Endothelial cell of umbilical vein (primary cell): ENCODE measurements at places on chromosomes 5 and 9. TPM values are rescaled to one million over a fixed set of nuclear protein-coding genes. Genes with fewer than 3 reads are reported as not detected.

- no peak for DNase-seq
Measured at GRCh38 chr9:112494153-112494552, 7.5 kb downstream of the KIAA1958 start.

GRCh38 chr9:133539991-133540697 lies 5.6 kb downstream of the ADAMTSL2 start:
- no peak for DNase-seq

GRCh38 chr5:126527892-126528291 lies 67.1 kb downstream of the ALDH7A1 start:
- no peak for DNase-seq

Gene PDZD2
- polyA plus RNA-seq: 0.65 and 0.66 TPM in 2 replicates

DNA sequence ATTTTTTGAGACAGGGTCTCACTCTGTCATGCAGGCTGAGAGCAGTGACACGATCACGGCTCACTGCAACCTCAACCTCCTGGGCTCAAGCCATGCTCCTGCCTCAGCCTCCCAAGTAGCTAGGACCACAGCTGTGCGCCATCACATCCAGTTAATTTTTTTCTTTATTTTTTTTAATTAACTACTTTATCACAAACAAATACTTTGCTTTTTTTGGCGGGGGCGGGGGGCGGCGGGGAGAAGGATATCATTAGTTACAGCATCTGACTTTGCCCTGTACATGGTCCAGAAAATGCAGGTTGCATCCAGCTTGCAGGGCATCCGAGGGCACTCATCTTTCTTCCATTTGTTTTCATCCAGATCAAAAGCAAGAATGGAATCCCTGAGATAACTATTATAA lies 201.8 kb upstream of the IER5L start:
- DNase-seq: no peak

Gene GALNT12
- polyA plus RNA-seq: 0.21 and 0.26 TPM in 2 replicates
